ENCODE measurements at places on chromosomes 1 and 21.

DNA sequence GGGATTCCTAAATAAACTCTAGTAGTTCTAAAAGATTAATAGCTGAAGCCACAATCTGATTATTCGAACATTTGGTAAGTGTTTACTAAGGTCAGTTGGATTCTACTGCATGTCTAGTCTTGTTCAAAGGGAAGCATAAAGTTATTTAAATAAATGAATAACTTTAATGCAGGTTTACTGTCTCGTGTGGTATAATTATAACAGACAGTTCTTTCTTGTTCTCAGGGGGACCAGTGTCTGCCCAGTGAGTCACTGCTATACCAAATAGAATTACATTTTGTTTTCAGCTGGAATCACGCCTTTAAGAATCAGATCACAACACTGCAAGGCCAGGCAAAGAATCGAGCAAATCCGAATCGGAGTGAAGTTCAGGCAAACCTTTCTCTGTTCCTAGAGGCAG, 45.1 kb downstream of the SMG7 start:
- DNase-seq = no peak

DNA sequence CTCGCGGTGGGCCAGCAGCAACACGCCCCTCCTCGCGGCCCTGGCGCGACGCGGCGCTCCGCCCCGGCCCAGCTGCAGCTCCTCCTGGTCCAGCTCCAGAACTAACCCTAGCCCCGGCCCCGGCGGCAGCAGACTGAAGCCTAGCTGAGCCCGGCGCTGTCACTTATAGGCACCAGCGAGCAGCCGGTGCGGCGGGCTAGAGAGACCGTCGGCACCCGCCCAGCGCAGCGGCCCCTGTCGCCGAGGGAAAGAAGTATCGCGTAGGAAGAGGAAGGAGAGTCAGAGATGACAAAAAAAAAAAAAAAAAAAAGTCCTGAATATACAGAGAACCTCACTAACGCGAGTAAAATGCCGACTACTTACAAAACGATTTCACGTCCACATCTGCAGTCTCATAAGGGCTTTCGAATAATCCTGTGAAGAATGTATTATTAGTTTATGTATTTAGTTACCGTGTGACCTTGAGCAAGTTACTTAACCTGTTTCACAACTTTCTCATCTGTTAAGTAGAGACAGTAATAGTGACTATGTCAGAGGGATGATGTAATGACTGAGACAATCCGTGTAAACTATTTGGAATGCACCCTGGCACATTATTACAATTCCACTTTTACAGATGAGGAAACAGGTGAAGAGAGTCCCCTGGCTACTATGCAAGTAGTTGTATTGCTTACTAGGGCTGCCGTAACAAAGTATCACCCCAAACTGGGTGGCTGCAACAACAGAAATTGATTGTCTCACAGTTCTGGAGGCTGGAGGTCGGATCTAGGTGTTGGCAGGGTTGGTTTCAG, at the start of gene SLC9A1:
SLC9A1 (minus strand) TSS at position 135 of the 791 bp plus-strand sequence. CDS start 791 bp downstream, outside the sequence.
- peak; percentile 99 for DNase-seq

DNA sequence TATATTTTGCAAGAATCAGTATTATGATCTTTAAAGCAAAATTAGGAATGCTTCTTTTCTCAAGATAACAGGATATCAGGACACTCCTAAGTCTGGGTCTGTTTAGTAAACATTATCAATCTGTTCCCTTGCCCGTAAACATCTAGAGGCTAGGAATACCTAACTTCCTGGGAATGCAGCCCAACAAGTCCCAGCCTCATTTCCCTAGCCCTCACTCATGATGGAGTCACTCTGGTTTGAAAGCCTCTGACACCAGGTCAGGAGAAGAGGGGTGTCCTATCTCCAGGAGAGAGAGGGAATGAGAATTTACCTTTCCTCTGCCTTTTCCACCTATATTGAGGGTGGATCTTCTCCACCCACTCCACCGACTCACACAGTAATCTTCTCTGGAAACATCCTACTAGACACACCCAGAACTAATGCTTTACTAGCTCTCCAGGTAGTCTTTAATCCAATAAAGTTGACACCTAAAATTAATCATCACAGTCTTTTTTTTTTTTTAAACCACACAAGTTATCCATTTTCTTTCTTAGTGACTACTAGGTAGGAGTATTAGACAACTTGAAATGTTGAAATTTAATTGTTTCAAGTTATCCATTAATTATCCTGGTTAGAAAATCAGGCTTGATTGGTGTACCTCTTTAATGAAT, 659.3 kb downstream of the USP25 start:
- no peak for DNase-seq

DNA sequence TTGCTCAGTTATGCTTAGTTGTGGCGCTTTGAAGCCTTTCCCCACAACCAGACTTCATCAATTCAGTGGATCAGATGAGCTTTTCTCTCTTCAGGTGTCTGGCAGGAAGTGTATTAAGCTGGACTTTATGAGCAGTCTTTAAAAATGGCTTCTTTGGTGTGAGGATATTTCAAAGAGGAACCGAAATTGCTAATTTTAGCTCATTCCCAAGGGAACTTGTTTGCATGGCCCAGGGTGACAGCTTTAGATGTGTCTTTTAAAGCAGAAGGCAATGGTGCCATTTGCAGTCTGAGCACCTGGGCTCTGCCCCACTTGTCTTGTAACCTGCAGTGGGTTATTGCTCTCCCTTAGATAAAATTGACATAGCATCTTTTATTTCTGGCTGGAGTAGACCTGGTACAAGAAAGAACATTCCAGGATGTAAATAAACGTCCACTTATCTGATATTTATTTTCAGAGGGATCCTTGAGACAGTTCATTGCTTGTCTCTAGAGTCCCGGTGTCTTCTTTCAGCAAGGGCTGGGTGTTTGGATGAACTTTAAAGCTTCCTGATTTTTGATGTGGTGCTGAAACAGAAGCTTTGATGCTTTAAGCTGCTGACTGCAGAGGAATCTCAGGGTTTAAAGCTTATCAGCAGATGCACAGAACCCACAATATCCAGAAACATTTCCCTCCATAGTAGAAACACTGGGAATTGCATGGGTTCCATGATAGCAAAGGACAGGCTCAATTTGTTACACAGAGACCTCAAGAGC, 241.7 kb downstream of the ADGRL2 start:
- no peak for DNase-seq

GRCh38 chr1:61501971-61502916, 222.7 kb downstream of the TM2D1 start:
- no peak for DNase-seq

GRCh38 chr1:208085655-208086515, 158.3 kb downstream of the PLXNA2 start:
- no peak for DNase-seq

DNA sequence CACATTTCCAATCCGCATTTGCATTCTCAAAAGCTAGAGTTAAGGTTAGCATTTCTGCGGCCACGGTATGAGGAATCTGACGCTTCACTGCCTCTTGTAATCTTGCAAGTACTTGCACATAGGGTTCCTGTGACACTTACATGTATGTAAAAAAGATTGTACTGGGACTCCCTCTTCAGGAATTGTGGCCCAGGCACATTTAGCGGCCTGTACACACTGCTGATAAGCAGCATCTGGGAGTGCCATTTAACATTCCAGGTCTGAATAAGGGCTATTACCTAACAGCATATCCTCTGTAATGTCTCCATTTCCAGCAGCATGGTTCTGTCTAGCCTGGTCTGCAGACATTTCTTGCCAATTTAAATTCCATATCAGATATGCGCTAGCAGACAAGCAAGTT, 75.7 kb downstream of the AXDND1 start:
- no peak for DNase-seq

- DNase-seq = no peak
Measured at GRCh38 chr1:84525779-84526178, 19.4 kb upstream of the GNG5 start.

- DNase-seq = no peak
Measured at GRCh38 chr21:42387164-42387563, 8.7 kb downstream of the TMPRSS3 start.

DNA sequence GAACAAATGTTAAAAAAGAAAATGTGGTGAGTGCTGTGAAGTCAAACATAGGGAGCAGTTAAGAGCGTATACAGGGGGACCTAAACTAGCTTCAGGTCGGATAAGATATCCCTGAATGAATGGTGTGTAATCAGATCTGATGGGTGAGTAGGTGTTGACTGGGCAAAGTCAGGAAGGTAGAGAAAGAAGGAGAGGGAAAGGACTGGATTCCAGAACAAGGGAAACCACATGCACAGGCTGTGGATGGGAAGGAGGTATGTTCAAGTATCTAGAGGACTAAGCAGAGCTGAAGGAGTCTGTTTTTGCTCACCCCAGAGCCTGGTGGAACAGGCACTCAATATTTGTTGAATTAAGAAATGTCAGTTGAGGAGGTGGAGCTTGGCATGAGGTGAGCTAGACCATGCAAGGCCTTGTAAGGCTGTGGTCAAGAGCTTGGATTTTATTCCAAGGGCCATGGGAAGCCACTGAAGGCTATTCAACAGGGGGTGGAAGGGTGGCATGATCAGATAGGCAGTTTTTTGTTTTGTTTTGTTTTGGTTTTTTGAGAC, 27.4 kb downstream of the MAP7D1 start:
- no peak for DNase-seq

- DNase-seq = no peak
Measured at GRCh38 chr1:2135441-2135841, 59.1 kb downstream of the FAAP20 start.
